ENCODE measurements at places on chromosomes 4 and X. TPM values are rescaled to one million over a fixed set of nuclear protein-coding genes. Genes with fewer than 3 reads are reported as not detected.

DNA sequence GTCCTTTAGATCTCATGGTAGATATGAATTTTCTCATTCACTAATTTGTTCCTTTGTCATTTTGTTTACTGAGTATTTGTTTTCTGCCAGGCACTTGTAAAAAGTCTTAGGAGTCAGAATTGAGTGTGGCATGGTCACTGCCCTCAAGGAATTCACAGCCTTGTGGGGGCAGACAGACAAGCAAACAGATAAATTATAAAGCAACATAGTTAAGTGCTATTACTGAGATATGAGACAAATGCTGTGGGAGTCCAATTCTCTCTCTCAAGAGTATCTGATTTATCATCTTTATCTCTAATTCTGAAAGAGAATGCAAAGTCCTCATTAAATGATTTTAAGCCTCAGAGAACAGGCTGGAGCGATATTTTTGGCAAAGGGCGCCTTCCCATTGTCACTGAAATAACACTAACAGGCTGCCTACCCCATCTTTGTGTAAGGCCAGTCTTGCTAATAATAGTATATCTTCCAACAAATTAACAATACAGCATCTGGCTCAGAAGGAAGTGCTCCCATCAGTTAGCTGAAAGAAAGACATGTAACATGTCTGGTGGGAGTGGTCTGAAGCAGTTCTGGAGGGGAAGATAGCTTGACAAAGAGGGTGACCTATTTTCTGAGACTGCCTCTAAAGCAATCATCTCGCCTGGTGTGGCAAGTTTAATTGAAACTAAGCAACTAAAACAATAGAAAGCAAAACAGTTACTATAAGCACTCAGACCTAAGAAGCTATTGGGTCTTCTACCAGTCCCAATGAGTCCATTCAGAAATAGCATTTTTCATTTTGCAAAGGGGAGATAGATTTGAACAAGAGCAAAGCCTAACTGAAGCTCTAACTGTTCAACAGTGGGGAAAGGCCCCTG is 61.5 kb upstream of the AMOT start:
- no peak overlapping the region for H3K27ac ChIP-seq
- H3K4me1 ChIP-seq, result no peaks in the 10 kb centered on the region
- no peak overlapping the region for H3K4me3 ChIP-seq

The ANK2 gene
- not detected for polyA plus RNA-seq

DNA sequence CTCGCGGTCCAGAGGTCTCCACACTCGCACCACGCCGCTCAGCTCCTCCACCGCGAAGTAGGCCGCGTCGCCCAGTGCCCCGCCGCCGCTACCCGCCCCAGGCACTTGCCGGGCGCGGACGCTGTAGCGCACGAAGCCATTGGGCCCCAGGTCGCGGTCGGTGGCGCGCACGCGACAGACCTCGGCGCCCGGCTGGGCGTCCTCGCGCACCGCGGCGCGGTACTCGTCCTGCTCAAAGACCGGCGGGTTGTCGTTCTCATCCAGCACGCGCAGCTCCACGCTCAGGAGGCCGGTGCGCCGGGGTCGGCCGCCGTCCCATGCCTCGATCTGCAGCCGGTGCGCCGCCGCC is 1.4 kb downstream of the DCHS2 start:
- peak overlapping the region; percentile 67 for H3K4me3 ChIP-seq
- H3K36me3 ChIP-seq, result peaks cover 2% of the 10 kb centered on the region
- H3K27me3 ChIP-seq, result peaks cover 75% of the 10 kb centered on the region
- no peak for DNase-seq

The LONRF3 gene
- 1.5 TPM for polyA plus RNA-seq

GRCh38 chr4:163042306-163042705 is 124.4 kb downstream of the NAF1 start:
- H3K27ac ChIP-seq, result no peak overlapping the region
- no peak for DNase-seq
- no peak overlapping the region for H3K4me3 ChIP-seq
- H3K27me3 ChIP-seq, result peaks cover 8% of the 10 kb centered on the region
- peaks cover 9% of the 10 kb centered on the region for H3K36me3 ChIP-seq

DNA sequence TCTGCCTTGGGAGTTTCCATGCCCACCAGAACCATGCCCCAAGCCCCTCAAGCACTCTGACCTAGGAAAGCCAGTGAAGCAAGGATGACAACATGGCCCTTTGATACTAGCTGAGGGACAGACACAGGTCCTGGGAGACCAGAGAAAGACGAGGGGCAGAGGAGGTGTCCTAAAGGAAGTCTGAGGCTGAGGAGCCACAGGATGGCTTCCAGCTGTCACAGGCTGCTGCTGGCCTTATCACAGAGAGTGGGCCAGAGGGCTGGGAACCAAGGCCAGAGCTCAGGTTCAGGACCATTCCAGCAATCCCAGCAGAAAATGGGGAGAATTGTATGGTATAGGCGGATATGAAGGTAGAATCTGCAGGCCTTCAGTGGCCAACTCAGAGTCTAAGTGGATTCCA is 31.7 kb upstream of the MSANTD1 start:
- H3K27me3 ChIP-seq, result no peaks in the 10 kb centered on the region
- peaks cover 4% of the 10 kb centered on the region for H3K4me1 ChIP-seq
- no peak for DNase-seq
- H3K27ac ChIP-seq, result no peak overlapping the region

GRCh38 chr4:76198411-76199237 is 15.0 kb downstream of the SCARB2 start:
- H3K36me3 ChIP-seq, result peaks cover 11% of the 10 kb centered on the region
- peak; percentile 9 for DNase-seq
- peaks cover 30% of the 10 kb centered on the region for H3K4me1 ChIP-seq
- peak overlapping the region; percentile 78 for H3K27ac ChIP-seq
- H3K4me3 ChIP-seq, result peak overlapping the region; percentile 12

DNA sequence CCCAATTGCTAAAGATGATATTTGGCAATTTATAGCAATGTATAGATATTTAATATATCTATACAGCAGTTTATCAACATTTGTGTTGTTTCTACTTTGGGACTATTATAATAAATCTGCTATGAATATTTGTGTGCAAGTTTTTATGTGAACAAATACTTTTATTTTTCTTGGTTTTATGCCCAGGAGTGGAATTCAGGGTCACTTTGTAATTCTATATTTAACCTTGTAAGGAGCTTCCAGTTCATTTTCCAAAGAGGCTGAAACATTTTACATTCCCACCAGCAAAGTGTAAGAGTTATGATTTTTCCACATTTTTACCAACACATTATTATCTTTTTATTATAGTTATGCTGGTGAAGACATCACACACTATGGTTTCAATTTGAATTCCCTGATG is 801.3 kb downstream of the PCDH18 start:
- no peaks in the 10 kb centered on the region for H3K4me1 ChIP-seq
- no peaks in the 10 kb centered on the region for H3K27me3 ChIP-seq
- no peak for DNase-seq
- no peak overlapping the region for H3K27ac ChIP-seq
- H3K4me3 ChIP-seq, result no peak overlapping the region
- no peaks in the 10 kb centered on the region for H3K36me3 ChIP-seq

GRCh38 chr4:185681604-185682003 is 130.4 kb downstream of the SORBS2 start:
- no peak for DNase-seq
- H3K27ac ChIP-seq, result no peak overlapping the region

DNA sequence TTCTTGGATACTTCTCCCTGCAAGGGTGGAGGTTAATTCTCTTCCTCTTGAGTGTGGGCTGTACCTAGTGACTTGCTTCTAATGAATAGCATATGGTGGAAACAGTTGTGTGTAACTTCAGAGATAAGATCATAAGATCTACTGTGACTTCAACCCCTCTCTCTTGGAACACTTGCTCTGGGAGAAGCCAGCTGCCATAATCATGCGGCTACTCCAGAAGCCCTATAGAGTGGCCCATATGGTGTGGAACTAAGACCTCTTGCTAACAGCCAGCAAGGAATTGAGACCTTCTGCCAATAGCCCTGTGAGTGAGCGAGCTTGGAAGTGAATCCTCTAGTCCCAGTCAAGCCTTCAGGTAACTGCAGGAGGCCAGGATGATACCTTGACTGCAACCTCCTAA is 81.1 kb downstream of the RBMX2 start:
- H3K4me3 ChIP-seq, result no peak overlapping the region
- no peak overlapping the region for H3K27ac ChIP-seq
- H3K36me3 ChIP-seq, result no peaks in the 10 kb centered on the region
- no peak for DNase-seq
- no peaks in the 10 kb centered on the region for H3K27me3 ChIP-seq

DNA sequence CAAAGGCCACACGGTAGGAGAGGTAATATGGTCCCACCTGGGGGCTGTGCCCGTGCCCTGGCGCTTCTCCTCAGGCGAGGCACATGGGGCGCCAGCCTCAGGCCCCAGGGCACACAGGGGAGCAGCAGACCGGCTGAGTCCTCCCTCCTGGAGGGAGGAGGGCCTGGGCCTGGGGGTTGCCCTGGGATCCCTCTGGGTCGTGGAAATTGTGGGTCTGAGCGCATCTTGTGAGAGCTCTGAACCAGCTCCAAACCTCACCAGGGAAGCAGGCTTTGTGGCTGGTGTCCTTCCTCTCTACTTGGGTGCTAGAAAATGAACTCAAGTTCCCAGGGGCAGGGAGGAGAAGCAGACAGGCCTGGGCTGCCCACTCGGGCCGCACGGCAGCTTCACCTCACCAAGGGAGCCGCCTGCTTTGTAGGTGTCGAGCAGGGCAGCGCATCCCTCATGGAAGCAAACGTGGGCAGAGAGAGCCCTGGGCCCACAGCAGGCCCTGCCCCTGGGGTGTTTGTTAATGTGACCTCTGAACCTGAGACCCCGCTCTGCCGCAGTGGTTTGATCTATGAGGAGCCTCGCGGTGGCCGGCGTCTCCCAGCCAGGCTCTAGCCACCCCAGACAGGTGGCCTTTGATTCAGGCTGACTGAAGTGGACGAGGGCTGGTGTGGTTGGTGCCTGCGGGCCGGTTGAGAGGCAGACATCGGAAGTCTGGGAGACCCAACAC is 10.8 kb downstream of the HTRA3 start:
- peaks cover 4% of the 10 kb centered on the region for H3K4me1 ChIP-seq
- no peak overlapping the region for H3K4me3 ChIP-seq
- no peak for DNase-seq
- H3K27me3 ChIP-seq, result peaks cover 3% of the 10 kb centered on the region
- no peak overlapping the region for H3K27ac ChIP-seq

DNA sequence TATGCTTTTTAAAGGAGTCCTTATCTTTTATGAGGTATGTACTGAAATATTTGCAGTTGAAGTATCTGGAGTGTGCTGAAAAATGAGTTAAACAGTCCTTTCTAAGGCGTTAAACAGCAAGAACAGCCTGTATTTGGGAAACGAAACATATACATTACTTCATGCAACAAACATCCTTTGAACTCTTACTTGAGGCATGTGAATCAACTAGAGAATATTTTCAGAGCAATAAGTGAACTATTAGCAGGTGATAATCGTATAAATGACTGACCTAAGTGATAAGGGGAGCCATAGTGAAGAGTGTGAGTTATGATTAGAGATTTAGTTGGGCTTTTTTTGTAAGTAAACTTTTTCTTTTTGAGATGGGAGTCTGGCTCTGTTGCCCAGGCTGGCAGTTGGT is 45.9 kb upstream of the RHOH start:
- no peaks in the 10 kb centered on the region for H3K27me3 ChIP-seq
- no peak overlapping the region for H3K4me3 ChIP-seq
- H3K27ac ChIP-seq, result peak overlapping the region; percentile 86

- H3K36me3 ChIP-seq, result no peaks in the 10 kb centered on the region
- no peak for DNase-seq
- H3K27ac ChIP-seq, result no peak overlapping the region
- H3K4me1 ChIP-seq, result no peaks in the 10 kb centered on the region
Measured at GRCh38 chr4:111480510-111480909, 664.7 kb upstream of the FAM241A start.

DNA sequence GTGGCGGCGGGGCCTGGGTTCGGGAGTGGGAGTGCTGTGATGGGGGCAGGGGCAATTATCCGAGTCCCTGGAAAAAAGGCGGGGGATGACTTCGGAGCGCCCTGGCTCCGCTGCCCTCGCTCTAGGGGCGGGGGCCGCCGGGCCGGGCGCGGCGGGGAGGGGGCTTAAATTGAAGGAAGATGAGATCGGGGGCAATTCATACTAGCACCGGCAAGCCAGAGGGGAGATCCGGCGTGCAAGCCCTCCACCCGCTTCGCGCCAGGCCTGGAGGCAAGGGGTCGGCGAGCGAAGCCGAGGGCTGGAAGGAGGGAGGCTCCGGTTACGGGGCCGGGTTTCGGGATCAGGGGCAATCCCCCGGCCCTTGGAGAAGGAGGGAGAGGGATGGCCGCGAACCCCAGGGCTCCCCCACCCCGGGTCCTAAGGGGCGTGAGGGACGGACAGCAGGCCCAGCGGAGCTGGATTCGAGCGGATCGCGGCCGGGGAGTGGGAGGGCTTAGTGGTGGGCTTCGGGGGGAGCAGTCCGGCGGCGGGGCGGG is 1.2 kb downstream of the BCORL1 start:
- no peak for DNase-seq
- no peaks in the 10 kb centered on the region for H3K36me3 ChIP-seq
- no peak overlapping the region for H3K4me3 ChIP-seq
- H3K27ac ChIP-seq, result no peak overlapping the region
- peaks cover 25% of the 10 kb centered on the region for H3K4me1 ChIP-seq
- no peaks in the 10 kb centered on the region for H3K27me3 ChIP-seq

The PCDH19 gene
- not detected for polyA plus RNA-seq

The CTAG2 gene
- not detected for polyA plus RNA-seq

DNA sequence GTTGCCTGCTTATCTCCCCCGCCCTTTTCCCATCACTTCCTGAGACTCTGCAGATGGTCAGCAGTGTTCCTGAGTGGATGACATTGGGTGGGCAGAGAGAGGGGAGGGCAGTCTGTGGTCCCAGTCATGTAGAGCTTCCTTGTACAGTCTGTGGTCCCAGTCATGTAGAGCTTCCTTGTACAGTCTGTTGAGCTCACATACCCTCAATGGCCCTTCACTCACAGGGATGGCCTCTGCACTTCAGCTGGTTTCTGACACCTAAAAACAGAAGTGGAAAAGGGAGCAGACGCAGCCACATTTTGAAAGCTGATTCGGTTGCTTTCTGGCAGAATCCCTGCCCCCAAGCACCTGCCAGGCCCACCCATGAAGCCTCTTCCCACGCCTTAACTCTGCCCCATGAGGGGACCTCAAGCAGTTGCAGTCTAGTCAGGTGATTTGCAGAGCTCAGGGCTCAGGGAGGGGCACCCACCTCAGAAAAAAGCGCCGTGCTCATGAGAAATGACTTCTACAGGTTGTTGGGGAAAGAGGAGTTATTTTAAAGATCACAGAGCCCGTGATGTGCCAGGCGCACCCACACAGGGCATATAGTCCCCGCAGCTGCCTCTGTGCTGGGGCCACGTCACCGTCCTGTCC is 3.6 kb upstream of the TMEM271 start:
- H3K4me1 ChIP-seq, result peaks cover 10% of the 10 kb centered on the region
- no peak overlapping the region for H3K4me3 ChIP-seq
- no peak for DNase-seq

DNA sequence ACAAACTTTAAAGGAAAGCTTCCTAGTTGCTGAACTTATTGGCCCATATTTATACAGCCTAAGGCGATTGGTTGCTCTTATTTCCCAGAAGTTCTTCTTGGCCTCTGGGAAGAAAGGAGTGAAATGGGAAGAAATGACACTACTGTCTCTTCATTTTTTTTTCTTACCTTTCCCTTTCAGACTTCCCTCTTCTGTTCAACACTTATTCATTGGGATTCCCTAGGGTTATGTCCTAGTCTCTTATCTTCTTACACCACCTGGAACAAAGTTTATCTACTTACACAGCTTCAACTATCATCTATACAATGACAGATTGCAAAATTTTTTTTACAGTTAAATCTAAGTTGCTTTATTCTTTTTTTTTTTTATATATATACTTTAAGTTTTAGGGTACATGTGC is 68.0 kb downstream of the SNX12 start:
- H3K36me3 ChIP-seq, result no peaks in the 10 kb centered on the region
- no peak overlapping the region for H3K27ac ChIP-seq
- H3K4me3 ChIP-seq, result no peak overlapping the region
- H3K4me1 ChIP-seq, result peaks cover 7% of the 10 kb centered on the region
- DNase-seq, result no peak

GRCh38 chr4:95296052-95296451 is 252.7 kb downstream of the UNC5C start:
- H3K36me3 ChIP-seq, result no peaks in the 10 kb centered on the region
- H3K4me3 ChIP-seq, result no peak overlapping the region
- H3K27me3 ChIP-seq, result no peaks in the 10 kb centered on the region
- H3K4me1 ChIP-seq, result peaks cover 11% of the 10 kb centered on the region

All from naive thymus-derived CD8-positive, alpha-beta T cell (primary cell).